Glomerular endothelial cell (primary cell): ENCODE measurements at places on chromosomes 11 and 22. TPM values are rescaled to one million over a fixed set of nuclear protein-coding genes. Genes with fewer than 3 reads are reported as not detected.

The RIBC2 gene
- 0.23 TPM in 1 of 2 replicates, not detected in the other for total RNA-seq

The PMM1 gene
- total RNA-seq = 17.7 and 18.9 TPM in 2 replicates

The MTA2 gene
- 143 and 154 TPM in 2 replicates for total RNA-seq

The NXPE2 gene
- not detected in 2 replicates for total RNA-seq

The F2 gene
- 0.19 TPM in 1 of 2 replicates, not detected in the other for total RNA-seq

The LINC01488 gene
- total RNA-seq = not detected in 2 replicates

The HORMAD2 gene
- not detected in 2 replicates for total RNA-seq

The KIAA1671 gene
- 60.3 and 91.0 TPM in 2 replicates for total RNA-seq

The MIOX gene
- not detected in 2 replicates for total RNA-seq

The RFPL1 gene
- total RNA-seq = not detected in 2 replicates

The ANGPTL5 gene
- total RNA-seq = not detected in 2 replicates

The MPZL3 gene
- 4.1 and 4.7 TPM in 2 replicates for total RNA-seq

The PAMR1 gene
- 0.18 TPM in 1 of 2 replicates, not detected in the other for total RNA-seq
